ENCODE measurements at places on chromosomes 4 and X. TPM values are rescaled to one million over a fixed set of nuclear protein-coding genes. Genes with fewer than 3 reads are reported as not detected.

Gene NUP62CL
- total RNA-seq, result 13.9 TPM

Gene DRD5
- 0.03 TPM for total RNA-seq

Gene MAGEA1
- 0.05 TPM for total RNA-seq

Gene UGT2B15
- 0.07 TPM for total RNA-seq

Gene SLITRK2
- total RNA-seq, result not detected

Gene BRS3
- total RNA-seq, result not detected

Gene TMSB15C
- 0.14 TPM for total RNA-seq

Gene PNMA5
- not detected for total RNA-seq

Gene SORBS2
- total RNA-seq, result 0.85 TPM

Gene ASB9
- 20.2 TPM for total RNA-seq

Gene PPARGC1A
- 0.12 TPM for total RNA-seq

Gene MAGEE1
- 5.2 TPM for total RNA-seq

Gene LEF1
- total RNA-seq, result 0.08 TPM

Gene GRIA2
- not detected for total RNA-seq

Gene MAGIX
- total RNA-seq, result 3.4 TPM

Gene FRMD7
- total RNA-seq, result not detected

Gene RADX
- total RNA-seq, result 0.06 TPM

Gene DNAAF6
- not detected for total RNA-seq

Gene PDLIM3
- total RNA-seq, result 0.10 TPM

Gene CFAP99
- total RNA-seq, result 0.18 TPM

Gene SCML2
- 7.4 TPM for total RNA-seq

Gene GUCY1A1
- not detected for total RNA-seq

Gene FHIP1A
- 0.12 TPM for total RNA-seq

Gene TRMT44
- 6.3 TPM for total RNA-seq

Gene SLC10A4
- total RNA-seq, result 7.3 TPM

Gene RBMXL3
- not detected for total RNA-seq

Gene MAGEA9B
- not detected for total RNA-seq

Gene TCEAL5
- total RNA-seq, result 0.11 TPM

Gene NAA10
- total RNA-seq, result 239 TPM

Gene SHROOM4
- total RNA-seq, result not detected

Gene LRIT3
- total RNA-seq, result 0.09 TPM

Gene PRDM5
- total RNA-seq, result 2.7 TPM

Gene GABRE
- 20.9 TPM for total RNA-seq

Gene F11
- not detected for total RNA-seq

Gene NAP1L3
- 0.35 TPM for total RNA-seq

Gene CTAG2
- total RNA-seq, result not detected

Gene EXOC1L
- not detected for total RNA-seq

Gene F8A2
- not detected for total RNA-seq

Gene HSFX4
- total RNA-seq, result 0.09 TPM

Gene TECRL
- total RNA-seq, result not detected

Gene MTM1
- total RNA-seq, result 5.0 TPM

Gene ERVMER34-1
- total RNA-seq, result 0.32 TPM

Gene SPACA5
- not detected for total RNA-seq

Gene HS3ST1
- 0.60 TPM for total RNA-seq

Gene ABLIM2
- total RNA-seq, result 6.4 TPM

Gene NKX1-1
- total RNA-seq, result not detected

Data from A549 treated with Hydrocortisone at 1 μM for 4 hours (cell line).